ENCODE measurements at places on chromosomes 4 and X.
A peak's percentile ranks its signal among the peaks of the same experiment; 100 is the strongest.

- DNase-seq, result no peak
Observed at GRCh38 chrX:131802836-131803626, 220.1 kb upstream of the STK26 start.

DNA sequence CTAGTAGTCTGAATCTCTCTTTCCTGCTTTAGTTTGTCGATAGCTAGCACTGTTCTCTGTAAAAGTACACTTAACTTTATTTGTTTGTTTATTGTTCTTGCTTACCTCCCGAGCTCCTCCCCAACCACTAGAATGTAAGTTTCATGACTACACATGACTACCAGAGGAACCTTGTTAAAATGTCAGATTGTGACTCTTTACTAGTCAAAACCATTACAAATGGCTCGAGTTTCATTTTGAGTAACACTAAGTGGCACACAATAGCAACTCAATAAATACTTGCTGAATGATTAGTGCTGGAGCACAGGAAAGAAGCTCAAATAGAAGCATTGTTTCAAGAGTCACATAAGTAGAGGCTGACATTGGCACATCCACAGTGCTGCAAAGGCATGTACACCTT lies 116.1 kb downstream of the MAPK10 start:
- no peak for DNase-seq

- no peak for DNase-seq
Observed at GRCh38 chrX:124641737-124642491, 295.6 kb downstream of the SH2D1A start.

- DNase-seq, result no peak
Observed at GRCh38 chrX:2629316-2630007, 61.6 kb upstream of the CD99 start.

GRCh38 chrX:103461156-103461555 lies 58.1 kb downstream of the RAB40A start:
- DNase-seq, result no peak

- DNase-seq, result no peak
Observed at GRCh38 chr4:183366206-183366835, 44.1 kb upstream of the CLDN24 start.

- DNase-seq, result no peak
Observed at GRCh38 chrX:22486296-22486695, 213.6 kb downstream of the CBLL2 start.

- DNase-seq, result no peak
Observed at GRCh38 chr4:74770226-74770910, 24.0 kb downstream of the BTC start.

- no peak for DNase-seq
Observed at GRCh38 chrX:63658920-63659319, 126.1 kb downstream of the ARHGEF9 start.

- peak; percentile 40 for DNase-seq
Observed at GRCh38 chrX:22686138-22686541, 313.6 kb upstream of the DDX53 start.

DNA sequence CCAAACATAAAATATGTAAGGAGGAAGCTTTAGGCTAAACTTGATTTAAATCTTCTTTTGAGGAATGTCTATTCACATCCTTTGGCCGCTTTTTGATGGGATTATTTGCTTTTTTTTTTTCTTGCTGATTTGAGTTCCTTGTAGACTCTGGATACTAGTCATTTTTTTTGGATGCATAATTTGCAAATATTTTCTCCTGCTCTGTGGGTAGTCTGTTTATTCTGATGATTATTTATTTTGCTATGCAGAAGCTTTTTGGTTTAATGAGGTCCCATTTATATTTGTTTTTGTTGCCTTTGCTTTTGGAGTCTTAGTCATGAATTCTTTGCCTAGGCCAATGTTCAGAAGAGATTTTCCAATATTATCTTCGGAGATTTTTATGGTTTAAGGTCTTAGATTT lies 144.9 kb downstream of the MAGEC2 start:
- DNase-seq, result no peak

DNA sequence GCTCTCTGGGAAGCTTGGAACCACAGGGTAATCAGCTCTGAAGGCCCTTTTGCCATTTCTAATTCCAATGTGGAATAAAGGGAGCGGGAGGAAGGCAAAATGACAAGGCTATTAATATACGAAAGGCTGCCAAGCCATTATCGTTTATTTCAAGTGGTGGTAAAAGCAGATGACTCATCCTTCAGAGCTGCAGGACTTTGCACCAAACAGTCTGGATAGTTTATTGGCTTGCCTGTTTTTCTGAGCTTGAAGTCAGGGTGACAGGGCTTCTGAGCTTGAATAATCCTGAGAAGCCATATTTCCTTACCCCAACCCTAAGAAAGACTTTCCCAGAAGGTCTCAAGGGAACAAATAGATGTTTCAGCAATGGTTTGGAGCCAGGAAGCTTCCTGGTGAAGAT lies 7.7 kb upstream of the GABRE start:
- no peak for DNase-seq

GRCh38 chr4:157838366-157838765 lies 334.5 kb downstream of the GASK1B start:
- no peak for DNase-seq

- DNase-seq, result no peak
Observed at GRCh38 chr4:86496094-86497080, 97.7 kb upstream of the PTPN13 start.

- no peak for DNase-seq
Observed at GRCh38 chrX:49972328-49972860, 50.0 kb downstream of the CLCN5 start.

- peak; percentile 42 for DNase-seq
Observed at GRCh38 chr4:680551-680927, 6.2 kb downstream of the MYL5 start.

- DNase-seq, result no peak
Observed at GRCh38 chr4:78581618-78582017, 30.0 kb downstream of the ANXA3 start.

GRCh38 chr4:91373546-91373945 lies 930.2 kb upstream of the GRID2 start:
- no peak for DNase-seq

GRCh38 chr4:141810038-141810711 lies 173.8 kb downstream of the IL15 start:
- no peak for DNase-seq

DNA sequence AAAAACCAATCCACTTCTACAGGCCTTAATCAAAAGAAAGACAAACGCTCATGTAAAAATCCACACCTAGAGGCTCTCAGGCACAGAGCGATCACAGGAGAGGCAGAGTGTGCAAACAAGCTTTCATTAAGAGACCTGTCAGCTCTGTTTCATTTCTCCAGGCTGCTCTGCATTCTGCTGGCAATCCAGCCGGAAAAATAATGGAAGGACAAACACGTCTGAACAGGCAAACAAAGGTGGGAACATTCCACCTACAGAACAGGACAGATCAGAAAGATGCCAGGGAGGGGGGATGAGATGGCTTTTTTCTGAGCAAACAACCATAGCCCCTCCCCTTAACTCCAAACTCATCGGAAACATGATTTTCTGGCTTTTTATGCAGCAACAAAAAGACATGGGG lies 9.7 kb downstream of the SOD3 start:
- no peak for DNase-seq

- no peak for DNase-seq
Observed at GRCh38 chr4:35124106-35124505, 1120.2 kb downstream of the ARAP2 start.

DNA sequence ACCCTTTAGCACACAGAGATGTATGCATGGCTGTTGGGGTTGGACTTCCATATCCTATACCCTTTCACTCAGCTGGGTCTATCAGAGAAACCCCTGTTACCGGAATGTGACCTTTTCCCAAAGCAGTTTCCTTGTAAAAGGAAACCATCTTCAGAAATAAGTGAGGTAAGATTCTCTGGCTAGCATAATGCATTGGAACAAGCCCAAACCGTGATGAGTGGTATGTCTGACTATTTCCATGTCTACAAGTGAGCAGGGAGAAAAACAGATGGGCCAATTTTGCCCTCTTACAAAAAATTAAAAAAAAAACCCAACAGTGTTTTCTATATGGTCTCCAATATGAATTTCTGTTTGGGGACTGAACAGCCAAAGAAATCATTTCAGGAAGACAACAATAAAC lies 283.9 kb downstream of the SMARCA1 start:
- no peak for DNase-seq

- no peak for DNase-seq
Observed at GRCh38 chrX:136055651-136056221, 70.5 kb downstream of the SLC9A6 start.

DNA sequence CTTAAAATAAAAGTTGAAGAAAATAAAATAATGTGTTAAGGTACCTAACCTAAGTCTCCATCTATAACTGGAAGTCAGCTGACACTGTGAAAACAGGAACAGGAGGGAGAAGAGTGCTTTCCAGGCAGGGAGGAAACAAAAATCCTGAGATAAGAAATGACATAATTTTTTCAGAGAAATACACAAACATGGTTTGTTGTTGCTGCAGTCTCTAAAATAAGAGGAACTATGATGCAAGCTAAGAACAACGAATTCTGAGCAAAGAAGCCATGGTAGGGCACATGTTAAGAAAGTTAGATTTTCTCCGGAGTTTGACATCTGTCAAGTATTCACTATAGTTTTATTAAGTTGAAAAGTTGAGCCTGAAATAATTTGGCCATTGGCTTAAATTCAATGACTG lies 26.9 kb downstream of the PAPSS1 start:
- no peak for DNase-seq

GRCh38 chr4:129095811-129096454 lies at the start of gene C4orf33:
TSS of gene C4orf33 (plus strand) at chr4:129096152. CDS start at chr4:129102611, 6,459 bp downstream.
- peak; percentile 70 for DNase-seq

DNA sequence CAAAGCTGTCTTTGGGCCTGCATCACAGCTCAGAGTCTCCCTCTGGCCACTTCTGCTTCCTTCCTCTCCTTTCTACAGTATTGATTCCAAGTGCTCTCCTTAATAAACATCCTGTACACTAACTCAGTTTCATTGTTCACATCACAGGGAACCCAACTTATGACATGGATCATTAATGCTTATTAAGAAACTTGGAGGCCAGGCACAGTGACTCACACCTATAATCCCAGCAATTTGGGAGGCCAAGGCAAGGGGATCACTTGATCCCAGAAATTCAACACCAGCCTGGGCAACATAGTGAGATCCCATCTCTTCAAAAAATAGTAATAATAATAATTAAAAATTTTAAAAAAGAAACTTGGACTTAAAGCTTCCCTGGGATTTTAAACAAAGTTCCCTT lies 89.2 kb upstream of the EFHC2 start:
- DNase-seq, result no peak

DNA sequence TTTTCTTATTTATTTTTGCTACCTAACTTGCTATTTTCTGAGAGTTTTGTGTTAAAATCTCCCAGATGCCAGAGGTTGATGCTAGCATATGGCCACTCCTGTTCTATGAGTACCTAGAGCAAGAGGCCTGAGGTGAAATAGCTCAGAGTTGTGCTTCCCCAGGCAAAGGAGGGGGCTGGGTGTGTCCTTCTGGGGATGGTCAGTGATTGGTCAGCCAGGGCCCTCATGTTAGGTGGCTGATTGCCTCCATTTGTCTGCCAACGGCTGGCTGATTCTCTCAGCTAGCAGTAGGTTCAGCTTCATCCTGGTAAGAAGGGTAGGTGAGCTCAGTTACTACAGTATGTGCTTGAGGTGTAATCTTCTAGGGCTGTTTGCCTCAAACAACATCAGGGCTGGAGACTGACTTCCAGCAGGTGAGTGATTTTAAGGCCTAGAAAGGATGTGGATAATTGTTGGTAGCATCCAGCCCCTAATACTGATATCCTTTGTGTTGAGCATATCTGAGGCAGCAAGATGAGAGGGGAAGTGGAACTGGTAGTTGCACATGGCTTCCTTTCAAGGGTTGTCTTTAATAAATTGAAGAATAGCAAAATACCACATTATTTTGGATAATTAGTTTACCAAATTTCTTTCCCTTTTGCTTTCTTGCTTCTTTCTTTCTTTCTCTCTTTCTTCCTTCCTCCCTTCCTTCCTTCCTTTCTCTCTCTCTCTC lies 62.5 kb upstream of the RHOH start:
- DNase-seq, result no peak

DNA sequence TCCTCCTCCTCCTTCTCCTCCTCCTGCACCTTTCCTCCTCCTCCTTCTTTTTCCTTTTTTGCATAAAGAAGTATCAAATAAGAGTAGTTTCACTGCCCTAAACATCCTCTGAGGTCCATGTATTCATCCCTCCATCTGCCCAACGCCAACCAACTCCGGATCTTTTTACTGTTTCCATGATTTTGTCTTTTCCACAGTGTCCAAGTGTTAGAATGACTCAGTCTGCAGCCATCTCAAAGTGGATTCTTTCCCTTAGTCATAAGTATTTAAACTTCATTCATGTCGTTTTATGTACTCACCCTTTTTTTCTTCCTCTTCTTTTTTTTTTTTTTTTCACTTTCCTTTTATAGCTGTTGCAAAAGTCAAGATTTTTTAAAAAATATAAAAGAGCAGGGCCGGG lies 12.9 kb downstream of the CSF2RA start:
- DNase-seq, result no peak

DNA sequence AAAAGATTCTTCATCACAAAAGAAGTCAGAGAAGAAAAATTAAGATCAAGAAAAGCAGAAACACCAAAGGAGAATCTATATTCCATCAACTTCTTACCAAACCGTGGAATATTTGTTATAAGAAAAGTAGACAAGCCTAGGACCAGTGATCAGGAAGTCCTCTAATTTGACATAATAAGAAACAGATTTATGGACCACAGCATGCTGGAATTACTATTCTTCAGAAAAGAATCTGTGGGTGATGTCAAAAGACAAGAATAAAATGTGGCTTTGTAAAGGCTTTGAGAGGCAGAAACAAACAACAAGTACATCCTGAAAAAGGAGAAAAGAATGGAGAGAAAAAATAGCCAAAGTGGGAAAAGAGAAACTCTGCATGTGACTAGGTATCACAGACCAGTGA lies 123.3 kb downstream of the SLC10A7 start:
- no peak for DNase-seq

GRCh38 chrX:26670521-26670920 lies 454.6 kb downstream of the MAGEB5 start:
- no peak for DNase-seq

DNA sequence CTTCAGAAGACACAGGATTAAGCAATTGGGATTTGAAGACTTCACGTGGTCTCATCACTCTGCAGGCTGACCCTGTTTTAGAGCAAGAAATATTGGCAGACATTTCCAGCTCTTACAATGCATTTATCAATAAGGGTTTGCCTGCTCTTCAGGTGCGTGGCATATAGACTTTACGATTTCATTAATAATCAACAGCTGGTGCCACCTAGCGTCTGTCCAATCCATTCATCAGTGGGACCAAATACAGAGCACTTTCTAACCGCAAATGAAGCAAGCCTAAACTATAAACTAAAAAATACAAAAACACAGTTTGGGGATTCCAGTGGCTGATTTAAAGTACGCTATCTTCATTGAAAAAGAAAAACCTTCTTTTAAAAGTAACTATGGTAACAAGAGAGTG lies 125.4 kb upstream of the DMD start:
- no peak for DNase-seq

- DNase-seq, result no peak
Observed at GRCh38 chrX:1545776-1546408, 8.9 kb upstream of the P2RY8 start.
